Calu3 (cell line): ENCODE measurements at places on chromosomes 5 and 9. TPM values are rescaled to one million over a fixed set of nuclear protein-coding genes. Genes with fewer than 3 reads are reported as not detected.

Gene TAF11L10
- total RNA-seq: not detected in 2 replicates

GRCh38 chr5:115417076-115417475, 120.6 kb upstream of the CCDC112 start:
- DNase-seq: no peak

DNA sequence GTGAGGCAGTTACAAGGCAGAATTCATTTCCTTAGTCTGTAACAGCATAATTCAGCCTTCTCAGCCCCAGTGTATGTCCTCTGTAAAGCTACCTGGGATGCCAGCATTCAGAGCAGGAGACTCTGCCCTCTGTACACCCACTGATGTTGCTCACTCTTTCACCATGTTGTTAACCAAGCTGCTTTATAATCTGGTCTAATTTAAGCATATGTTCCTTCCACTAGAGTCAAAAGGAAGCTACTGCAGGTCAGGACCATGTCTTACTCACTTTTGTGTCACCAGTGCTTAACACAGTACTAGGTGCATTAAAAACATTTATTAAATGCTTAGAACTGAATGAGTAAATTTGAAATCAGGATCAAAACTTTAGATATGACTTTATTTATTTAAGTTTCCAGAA, 185.6 kb downstream of the FBXL17 start:
- no peak for DNase-seq

GRCh38 chr9:126860757-126861466, 473 bp downstream of the ZBTB34 start:
- DNase-seq: peak; percentile 36

Gene PCDHB12
- 1.3 and 1.6 TPM in 2 replicates for total RNA-seq

Gene SPINK7
- not detected in 2 replicates for total RNA-seq

- DNase-seq: no peak
These were observed 8.6 kb upstream of the PTGES start for GRCh38 chr9:129761293-129761900.

DNA sequence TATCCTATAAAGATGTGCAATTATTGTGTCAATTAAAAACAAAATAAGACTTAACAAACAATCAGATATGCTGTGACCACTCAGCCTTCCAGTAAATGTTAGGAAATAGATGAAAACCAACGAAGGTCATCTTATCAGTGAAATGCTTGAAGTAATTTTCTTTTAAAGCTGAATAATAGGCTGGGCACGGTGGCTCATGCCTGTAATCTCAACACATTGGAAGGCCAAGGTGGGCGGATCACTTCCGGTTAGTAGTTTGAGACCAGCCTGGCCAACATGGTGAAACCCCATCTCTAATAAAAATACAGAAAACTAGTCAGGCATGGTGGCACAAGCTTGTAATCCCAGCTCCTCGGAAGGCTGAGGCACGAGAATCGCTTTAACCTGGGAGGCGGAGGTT, 31.2 kb downstream of the NLN start:
- DNase-seq: no peak

Gene LIX1
- not detected in 2 replicates for total RNA-seq

Gene CCNI2
- total RNA-seq: 3.3 and 3.4 TPM in 2 replicates

Gene GABRA6
- total RNA-seq: not detected in 2 replicates

DNA sequence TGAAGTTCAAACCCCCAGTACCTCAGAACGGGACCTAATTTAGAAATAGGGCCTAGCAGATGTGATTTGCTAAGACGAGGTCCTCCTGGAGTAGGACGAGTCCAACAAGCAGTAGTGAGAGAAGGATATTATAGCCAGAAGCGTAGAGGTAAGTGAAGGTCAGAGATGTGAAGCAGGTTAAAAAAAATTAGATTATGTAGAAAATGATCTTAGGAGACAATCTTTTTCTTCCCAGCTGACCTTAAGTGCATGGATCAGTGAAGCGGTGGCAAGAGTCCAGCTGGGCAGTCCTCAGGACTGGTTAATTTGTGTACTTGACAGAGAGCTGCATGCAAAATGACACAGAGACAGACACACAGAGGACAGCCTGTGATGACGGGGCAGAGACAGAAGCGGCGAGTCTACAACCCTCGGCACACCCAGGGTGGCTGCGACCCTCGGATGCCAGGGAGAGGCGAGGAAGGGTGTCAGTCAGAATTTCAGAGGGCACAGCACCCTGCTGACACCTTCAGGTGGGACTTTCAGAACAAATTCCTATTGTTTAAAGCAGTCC, 131.4 kb upstream of the IRX4 start:
- no peak for DNase-seq

- peak; percentile 6 for DNase-seq
These were observed 2308.8 kb upstream of the ACO1 start for GRCh38 chr9:30075451-30076199.

DNA sequence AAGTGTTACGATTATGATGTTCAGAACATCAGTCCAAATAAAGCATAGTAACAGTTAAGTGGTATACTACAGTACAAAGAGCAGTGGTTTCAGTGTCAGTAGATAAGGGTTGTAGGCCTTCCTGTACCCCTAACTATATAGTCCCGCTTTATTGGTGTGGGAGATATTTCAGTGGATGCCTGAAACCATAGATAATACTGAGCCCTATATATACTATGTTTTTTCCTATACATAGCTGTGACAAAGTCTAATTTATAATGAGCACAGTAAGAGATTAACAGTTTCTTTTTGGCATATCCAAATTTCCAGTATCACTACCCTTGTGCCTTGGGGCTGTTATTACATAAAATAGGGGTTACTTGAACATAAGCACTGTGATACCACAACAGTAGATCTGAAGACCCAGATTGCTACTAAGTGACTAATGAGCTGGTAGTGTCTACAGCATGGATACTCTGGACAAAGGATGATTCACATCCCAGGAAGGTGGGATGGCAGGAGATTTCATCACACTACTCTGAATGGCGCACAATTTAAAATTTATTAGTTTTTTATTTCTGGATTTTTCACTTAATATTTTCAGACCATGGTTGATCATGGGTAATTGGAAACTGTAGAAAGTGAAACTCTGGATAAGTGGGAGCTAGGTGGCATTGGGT, 119.3 kb downstream of the RPS23 start:
- DNase-seq: no peak

DNA sequence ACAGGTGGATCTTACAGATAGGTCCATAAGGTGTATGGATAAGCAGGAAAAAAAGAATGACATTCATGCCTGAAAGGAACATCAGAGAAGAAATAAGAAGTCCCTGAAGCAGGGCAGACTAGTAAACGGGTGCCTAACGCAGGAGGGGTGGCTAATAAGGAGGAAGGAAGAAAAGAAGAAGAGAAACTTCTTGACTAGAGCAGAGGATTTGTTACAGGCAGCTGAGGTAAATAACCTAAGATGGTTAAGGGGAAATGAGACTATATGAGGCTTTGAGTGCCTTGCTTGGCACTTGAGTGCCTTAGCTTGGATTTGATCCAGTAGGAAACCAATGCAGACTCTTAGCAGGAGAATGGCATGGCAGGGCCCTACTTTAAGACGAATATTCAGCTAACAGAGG, 313.5 kb upstream of the PDE4D start:
- DNase-seq: no peak

DNA sequence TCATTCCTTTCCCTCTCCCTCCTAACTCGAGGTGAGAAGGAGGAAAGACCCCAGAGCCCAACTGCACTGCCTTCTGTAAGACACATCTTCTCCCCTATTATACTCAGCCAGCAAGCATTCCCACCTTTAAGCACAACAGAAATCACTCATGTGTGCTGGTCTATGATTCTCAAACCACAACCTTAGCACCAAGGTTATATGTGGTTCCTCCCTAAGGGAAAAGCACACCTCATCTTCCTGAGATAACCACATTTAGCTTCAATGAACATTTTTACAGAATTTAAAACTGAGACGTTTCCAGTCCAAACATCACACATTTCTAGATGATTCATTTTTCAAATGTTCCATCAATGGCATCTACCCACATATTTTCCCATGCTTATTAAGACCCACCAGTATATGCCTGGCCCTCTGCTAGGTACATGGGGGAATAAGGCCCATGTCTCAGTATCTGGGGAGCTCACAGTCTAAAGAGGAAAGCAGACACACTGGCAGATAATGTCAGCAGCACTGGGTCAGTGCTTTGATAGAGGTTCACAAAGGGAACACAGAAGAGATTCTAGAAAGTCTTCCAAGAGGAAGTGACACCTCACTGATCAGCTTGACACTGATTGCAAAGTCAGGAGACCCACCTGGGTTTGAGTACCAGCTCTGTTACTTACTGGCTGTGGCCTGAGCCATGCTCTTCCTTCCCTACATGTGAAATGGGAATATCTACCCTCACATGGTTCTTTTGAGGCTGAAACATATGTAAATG, 245.4 kb downstream of the DENND1A start:
- DNase-seq: no peak

DNA sequence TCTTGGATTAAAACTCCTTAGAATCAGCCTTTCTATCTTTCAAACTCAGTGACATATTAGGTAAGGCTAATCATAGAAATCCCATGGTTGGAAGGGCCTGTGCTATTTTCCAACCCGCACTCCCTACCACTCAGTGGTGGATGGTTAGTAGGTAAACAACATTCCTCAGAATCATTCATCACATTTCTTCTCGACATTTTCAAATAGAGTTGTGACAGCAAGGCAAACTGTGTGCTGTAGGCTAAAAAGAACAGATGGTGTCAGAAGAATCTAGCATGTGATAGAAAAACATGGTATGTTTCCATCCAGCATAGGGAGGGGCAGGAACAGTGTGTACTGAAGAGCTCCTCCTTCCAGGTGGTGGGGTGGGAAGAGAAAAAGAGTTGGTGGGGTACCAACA, 227.3 kb upstream of the NMUR2 start:
- DNase-seq: no peak

DNA sequence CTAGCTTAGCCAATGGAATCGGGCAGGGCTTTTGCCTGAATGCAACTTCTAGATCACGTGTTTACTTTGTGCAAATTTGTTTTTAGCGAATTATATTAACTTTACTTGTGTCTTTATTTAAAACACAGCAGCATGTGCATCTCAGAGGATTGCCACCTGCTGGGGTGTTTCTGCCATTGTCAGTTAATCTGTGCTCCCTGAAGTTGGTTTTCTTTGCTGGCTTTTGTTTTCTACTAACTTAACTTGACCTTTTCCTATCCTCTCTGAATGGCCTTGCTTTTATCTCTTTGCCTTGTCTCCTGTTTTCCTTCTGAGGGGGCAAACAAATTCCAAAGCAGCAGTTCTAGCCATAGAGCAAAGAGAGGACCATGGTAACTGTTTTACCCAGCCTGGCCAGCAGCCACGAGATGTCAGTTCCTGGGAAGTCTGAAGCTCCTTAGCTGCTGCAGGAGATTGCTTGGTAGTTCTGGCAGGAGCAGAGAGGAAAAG, 67.6 kb downstream of the ARHGEF28 start:
- DNase-seq: peak; percentile 51

- DNase-seq: no peak
These were observed 189.2 kb downstream of the FSTL4 start for GRCh38 chr5:133423011-133423617.

- no peak for DNase-seq
These were observed 14.6 kb downstream of the TRIM14 start for GRCh38 chr9:98104445-98104881.

Gene CA9
- total RNA-seq: 0.64 and 0.76 TPM in 2 replicates

Gene PRKACG
- not detected in 2 replicates for total RNA-seq

- DNase-seq: no peak
These were observed 84.5 kb downstream of the PRLR start for GRCh38 chr5:35145691-35146317.

DNA sequence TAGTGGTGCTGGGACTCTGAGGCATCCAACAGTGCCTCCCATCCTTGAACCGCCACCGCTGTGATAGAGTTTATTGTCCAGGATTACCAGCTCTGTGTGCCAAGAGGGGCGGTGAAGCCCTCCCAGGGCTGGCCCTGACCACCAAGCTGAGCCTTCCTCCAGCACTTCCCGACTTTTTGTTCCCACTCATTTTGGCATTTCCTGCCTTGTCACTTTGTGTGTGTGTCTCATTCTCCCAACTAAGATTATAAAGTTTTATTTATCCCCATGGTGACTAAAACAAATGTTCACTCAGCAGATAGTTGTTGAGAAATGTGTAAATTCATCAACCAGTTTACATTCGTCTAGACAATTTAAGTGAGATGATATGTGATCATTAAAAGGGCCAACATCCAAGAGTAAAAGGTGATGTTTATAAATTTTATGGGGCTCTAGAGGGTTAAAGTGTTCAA, 2.5 kb downstream of the F2R start:
- no peak for DNase-seq

Gene JAKMIP2
- not detected in 2 replicates for total RNA-seq

DNA sequence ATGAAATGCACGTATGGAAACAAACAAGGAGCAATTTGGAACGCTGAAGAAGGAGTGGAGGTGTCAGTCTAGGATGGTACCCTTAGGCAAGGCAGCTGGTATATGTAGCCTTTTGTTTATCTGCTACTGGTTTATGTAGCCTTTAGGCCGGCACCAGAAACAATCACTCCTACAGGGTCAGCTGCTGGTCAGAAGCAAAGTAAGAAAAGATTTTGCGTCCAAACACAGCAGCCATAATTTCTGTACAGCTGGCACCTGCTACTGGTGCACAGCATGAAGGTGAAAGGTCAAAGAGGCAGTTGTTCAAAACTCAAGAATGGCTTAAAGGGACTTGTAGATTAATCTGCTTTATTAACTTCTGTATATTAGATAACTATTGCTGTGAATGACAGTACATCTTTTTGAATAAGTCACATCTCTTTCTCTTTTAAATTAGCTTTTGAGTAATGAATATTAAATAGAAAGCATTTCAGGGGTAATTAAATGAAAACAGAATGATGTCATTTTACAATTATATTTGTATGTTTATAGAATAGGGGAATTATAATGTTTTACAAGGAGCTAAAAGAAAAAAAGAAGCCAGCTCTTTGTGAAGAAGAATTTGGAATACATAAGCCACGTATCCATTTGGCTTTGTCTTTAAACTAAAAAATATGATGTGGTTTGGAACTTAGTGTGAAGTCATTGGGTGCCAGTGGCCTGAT, 33.1 kb upstream of the TLX3 start:
- no peak for DNase-seq

Gene CHSY3
- 1.1 and 1.5 TPM in 2 replicates for total RNA-seq

- no peak for DNase-seq
These were observed 154.3 kb downstream of the PALM2AKAP2 start for GRCh38 chr9:109934136-109934856.

Gene IL3
- total RNA-seq: not detected in 2 replicates

DNA sequence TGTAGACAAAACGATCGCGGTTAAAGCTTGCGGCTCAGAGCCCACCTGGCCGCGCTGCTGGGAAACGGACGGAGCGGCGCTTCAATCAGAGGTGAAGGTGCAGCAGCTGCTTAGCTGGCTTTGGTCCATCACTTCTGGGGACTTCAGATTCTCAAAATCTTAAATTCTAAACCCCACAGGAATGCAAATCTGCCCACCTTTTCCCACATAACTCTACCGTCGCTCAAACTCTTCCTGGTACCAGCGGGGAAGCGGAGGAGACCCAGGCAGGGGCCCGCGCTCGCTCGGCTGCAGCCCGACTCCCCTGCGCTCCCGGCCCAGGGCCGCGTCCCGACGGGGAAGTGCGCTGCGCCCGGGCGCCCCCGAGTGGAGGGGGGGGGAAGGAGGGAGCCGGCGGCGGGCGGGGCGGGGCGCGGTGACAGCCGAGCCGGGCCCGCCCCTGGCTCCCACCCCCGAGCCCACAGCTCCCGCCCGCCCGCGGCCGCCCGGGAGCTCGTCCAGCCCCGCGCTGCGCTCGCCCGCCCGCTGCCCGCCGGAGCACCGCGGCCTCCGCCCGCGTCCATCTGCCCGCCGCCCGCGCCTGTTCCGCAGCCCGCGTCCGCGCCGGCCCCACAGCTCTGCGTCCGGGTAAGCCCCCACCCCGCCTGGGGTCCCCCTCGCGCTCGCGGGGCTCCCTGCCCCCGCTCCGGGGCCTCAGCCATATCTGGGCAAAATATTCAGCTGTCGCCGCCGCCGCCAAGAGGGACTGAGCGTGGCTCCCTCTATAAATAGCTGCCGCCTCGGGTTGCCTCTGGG, at the start of gene TMOD1:
TMOD1 (plus strand) TSS at position 490 of the 795 bp plus-strand sequence. CDS start 22,523 bp downstream, outside the sequence.
- DNase-seq: peak; percentile 69

GRCh38 chr5:84861306-84861705, 476.6 kb upstream of the EDIL3 start:
- DNase-seq: no peak
